NAMALWA (cell line): ENCODE measurements at places on chromosomes 7 and 10.

- DNase-seq: peak; percentile 42
These were observed 1.8 kb upstream of the PDGFA start for GRCh38 chr7:521221-522070.

- DNase-seq: peak; percentile 71
These were observed 481.0 kb downstream of the TNS3 start for GRCh38 chr7:47100817-47101435.

DNA sequence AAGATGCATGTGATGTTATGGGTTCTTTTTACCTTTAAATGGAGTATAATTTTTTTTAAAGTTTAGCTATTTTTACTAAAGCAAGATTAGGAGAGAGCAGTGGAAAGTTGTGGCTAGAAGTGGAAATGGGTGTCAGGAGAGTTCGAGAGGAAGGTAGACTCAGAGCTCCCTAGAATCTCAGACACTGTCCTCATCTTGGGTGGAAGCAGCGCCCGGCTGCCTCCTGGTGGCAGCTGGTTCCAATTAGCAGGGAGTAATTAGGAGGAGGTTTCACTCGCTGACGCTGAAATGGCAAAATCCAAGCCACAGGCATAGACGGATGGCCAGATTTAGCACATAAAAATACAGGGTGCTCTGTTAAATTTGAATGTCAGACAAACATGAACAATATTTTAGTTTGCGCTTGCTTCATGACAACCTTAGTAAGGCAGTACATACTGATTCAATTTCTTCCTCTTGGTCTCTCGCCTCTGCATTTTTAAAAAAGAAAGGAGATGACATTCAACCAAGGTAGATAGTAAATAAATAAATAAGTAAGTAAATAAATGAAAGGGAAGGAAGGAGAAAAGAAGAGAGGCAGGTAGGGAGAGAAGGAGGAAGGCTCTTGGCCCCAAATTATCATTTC lies 58.5 kb downstream of the LGI1 start:
- DNase-seq: peak; percentile 61

- no peak for DNase-seq
These were observed 316.1 kb downstream of the OTUD1 start for GRCh38 chr10:23754941-23755340.

GRCh38 chr10:79970062-79970461 lies 21.2 kb upstream of the SFTPD start:
- no peak for DNase-seq

DNA sequence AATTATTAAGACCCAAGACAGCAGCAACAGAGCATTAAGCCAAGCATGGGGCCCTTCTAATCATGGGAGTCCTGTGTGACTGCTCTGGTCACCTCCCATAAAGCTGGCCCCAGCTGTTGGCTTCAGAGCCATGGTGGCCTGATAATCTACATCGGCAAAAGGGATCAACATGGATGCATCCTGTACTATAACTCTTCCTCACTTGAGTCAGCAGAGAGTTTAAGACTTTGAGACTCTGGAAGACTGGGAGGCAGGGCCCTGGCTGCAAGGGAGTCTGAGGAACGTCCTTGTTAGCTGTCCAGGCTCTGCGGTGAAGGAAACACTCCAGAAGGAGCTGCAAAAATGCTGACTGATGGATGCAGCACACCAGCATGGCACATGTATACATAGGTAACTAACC lies 95.0 kb upstream of the KIAA1217 start:
- DNase-seq: no peak

DNA sequence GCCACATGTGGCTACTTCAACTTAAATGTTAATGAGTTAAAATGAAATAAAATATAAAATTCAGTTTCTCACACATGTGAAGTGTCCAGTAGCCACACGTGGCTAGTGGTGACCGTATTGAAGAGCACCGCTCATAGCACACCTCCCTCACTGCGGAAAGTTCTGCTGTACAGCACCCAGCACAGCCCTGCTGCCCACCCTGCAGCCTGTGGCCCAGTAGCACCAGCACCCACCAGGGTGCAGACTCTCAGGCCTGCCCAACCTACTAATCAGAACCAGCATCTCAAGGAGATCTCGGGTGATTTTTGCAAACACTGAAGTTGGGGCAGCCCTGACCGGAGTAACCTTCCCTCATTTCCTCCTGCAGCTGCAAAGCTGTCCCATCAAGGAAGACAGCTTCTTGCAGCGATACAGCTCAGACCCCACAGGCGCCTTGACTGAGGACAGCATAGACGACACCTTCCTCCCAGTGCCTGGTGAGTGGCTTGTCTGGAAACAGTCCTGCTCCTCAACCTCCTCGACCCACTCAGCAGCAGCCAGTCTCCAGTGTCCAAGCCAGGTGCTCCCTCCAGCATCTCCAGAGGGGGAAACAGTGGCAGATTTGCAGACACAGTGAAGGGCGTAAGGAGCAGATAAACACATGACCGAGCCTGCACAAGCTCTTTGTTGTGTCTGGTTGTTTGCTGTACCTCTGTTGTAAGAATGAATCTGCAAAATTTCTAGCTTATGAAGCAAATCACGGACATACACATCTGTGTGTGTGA lies 162.8 kb upstream of the LANCL2 start:
- DNase-seq: no peak

- no peak for DNase-seq
These were observed 115.2 kb downstream of the HIP1 start for GRCh38 chr7:75623390-75624133.

DNA sequence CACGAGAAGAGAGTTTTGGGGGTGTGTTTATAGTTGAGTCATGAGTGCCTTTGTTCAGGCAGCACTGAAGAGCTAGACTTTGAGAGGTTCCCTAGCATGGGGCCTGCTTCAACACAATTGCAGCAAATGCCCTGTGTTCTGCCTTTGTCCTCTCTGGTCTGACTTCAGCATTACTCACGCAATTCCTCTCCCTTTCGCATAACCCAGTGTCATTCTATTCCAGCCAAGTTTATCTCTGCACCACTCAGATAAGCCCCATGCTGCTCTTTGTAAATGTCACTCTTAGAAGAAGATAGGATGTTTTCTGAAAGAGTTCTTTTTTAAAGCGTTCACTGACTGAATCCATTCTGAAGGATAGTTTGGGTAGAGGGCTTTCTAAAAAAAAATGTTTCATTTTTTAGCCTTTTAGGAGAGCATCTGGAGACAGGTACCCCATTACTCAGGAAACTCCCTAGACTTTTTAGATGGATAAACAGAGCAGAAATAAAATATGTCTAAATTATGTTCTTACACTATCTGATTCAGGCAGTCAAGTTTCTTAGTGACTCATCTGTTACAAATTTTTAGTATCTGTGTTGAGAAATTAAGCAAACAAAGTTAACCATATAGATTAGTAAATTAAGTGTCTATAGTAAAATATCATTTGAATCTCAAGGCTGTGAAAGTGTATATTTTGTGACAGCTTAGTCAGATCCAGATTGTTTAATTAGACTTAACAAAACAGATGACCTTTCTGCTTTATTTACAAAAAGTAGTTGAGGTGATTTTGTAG lies 318.5 kb downstream of the GPR158 start:
- no peak for DNase-seq

GRCh38 chr7:102978284-102978683 lies 65.5 kb downstream of the LRRC17 start:
- DNase-seq: no peak

GRCh38 chr10:102009801-102010425 lies 46.1 kb downstream of the ARMH3 start:
- peak; percentile 89 for DNase-seq

GRCh38 chr10:51342381-51342780 lies 268.1 kb downstream of the PRKG1 start:
- no peak for DNase-seq

DNA sequence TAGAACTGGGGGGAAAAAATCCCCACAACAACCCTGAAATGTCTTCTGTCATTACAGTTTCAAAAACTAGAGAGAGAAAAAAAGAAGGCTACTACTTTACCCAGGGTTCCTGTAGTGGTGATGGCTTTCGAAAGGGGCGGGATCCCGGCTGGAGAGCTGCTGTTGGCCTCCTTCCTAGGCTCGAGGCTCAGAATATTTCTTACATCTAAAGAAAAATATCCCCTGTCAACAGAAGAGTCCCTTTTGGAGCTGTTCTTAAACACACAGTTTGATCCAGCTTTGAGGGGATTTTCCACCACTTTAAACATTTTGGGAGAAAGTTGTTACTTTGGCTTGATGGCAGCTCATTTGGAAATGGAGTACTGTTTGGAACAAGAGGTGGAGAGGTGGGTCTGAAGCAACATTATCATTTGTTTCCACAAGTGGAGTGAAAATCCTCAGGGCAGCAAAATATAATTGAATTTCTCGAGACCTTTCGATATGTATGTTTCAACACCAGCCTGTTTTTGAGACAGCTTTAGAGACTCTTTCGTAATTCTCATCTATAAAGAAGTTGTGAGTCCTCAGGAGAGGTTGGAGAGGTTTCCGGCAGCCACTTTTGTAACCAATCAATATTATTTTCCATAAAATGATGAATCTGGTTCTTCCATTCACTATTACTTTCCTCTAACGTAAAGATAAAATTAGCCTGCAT lies 5.1 kb downstream of the HOXA13 start:
- DNase-seq: no peak

GRCh38 chr7:7131273-7131672 lies 51.1 kb upstream of the C1GALT1 start:
- no peak for DNase-seq

GRCh38 chr10:12041766-12042408 lies 722 bp downstream of the UPF2 start:
- DNase-seq: peak; percentile 82

GRCh38 chr7:4706384-4707216 lies 24.5 kb downstream of the FOXK1 start:
- DNase-seq: no peak

- no peak for DNase-seq
These were observed 77.8 kb upstream of the FAM133B start for GRCh38 chr7:92667816-92668535.

GRCh38 chr10:22681783-22682183 lies 32.6 kb downstream of the PIP4K2A start:
- DNase-seq: no peak

DNA sequence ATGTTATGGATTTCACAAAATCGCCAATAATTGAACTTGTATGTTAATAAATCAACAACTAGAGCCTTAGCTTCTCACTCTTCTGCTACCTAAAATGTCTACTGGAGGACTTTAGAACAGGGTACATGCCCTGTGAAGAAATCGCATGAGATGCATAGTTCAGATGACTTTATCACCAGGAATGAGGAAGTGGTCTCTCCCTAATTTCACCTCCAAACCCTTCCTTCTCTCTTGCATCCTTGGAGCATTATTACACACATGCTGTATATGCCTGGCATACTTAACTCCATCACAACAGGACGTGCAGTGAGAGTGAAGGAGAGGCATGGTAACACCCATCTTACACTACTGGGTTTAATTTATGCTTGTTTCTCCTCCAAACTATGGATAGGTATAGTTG lies 27.8 kb downstream of the RHEB start:
- DNase-seq: no peak

GRCh38 chr10:101892782-101893391 lies 49.3 kb upstream of the KCNIP2 start:
- no peak for DNase-seq
